ENCODE measurements at places on chromosomes 3 and 15. TPM values are rescaled to one million over a fixed set of nuclear protein-coding genes. Genes with fewer than 3 reads are reported as not detected.

Gene TIMP4
- total RNA-seq = 10.5 TPM

Gene UACA
- 16.2 TPM for total RNA-seq

Gene B3GNT5
- 7.9 TPM for total RNA-seq

Gene RRP9
- 34.6 TPM for total RNA-seq

Gene CDC25A
- total RNA-seq = 12.0 TPM

Gene GRK7
- total RNA-seq = not detected

Gene ZNF80
- not detected for total RNA-seq

Gene UNC13C
- 0.03 TPM for total RNA-seq

Gene PIGB
- 28.7 TPM for total RNA-seq

Gene INKA1
- 0.81 TPM for total RNA-seq

Gene TF
- total RNA-seq = not detected

Gene NTRK3
- total RNA-seq = not detected

Gene KBTBD13
- total RNA-seq = not detected

Gene SI
- not detected for total RNA-seq

Gene GOLGA8T
- total RNA-seq = 0.23 TPM

Gene MGLL
- total RNA-seq = 31.6 TPM

Gene CPOX
- total RNA-seq = 15.0 TPM

Gene PROS1
- 2.7 TPM for total RNA-seq

Gene RTP1
- not detected for total RNA-seq

All from Caki2 (cell line).